ENCODE measurements at places on chromosomes 5 and 9.

GRCh38 chr9:29039258-29039657, 1466.0 kb upstream of the C9orf72 start:
- no peak for DNase-seq

GRCh38 chr9:87245271-87245670, 252.4 kb upstream of the DAPK1 start:
- DNase-seq, result no peak

DNA sequence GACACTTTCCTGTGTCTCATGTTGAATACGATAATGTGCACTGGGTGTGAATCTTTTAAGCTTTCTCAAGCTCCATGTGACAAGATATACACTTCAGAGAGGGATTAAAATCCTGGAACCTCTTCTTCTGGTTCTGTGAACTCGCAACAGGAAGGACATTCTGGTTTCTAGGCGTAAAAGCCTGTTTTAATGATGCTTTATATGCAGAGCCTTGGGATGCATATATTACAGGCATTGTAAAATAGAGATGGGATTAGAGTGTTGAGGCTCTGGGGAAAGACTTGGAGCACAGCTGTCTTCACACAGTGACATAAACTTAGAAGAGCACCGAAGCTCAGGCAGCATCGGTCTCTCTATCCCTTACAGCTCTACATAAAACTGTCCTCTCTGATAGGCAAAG, 107.7 kb upstream of the SV2C start:
- DNase-seq, result no peak

GRCh38 chr9:129316281-129317030, 138.4 kb upstream of the IER5L start:
- DNase-seq, result no peak

DNA sequence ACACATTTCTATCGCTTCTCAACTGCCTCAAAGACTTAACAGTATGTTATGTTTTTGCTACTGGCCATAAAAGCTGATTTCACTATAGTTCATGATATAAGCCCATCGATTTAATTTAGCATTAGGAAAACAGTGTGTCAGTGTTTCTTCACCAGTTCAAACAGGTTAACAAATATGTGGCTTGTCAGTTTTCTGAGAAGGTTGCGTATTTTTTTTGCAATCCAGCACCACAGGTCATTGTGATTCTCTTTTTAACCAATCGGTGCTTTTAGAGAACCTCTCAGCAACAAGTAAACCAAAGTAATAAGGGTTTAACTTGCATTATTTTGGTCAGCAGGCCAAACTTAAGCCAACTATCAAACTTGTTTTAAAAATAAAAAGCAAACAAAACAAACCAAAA, 409.6 kb downstream of the NFIB start:
- no peak for DNase-seq

GRCh38 chr9:97284798-97285197, 22.7 kb upstream of the CCDC180 start:
- no peak for DNase-seq

All from NCI-H510A (cell line).